ENCODE measurements at places on chromosomes 1 and 21.

DNA sequence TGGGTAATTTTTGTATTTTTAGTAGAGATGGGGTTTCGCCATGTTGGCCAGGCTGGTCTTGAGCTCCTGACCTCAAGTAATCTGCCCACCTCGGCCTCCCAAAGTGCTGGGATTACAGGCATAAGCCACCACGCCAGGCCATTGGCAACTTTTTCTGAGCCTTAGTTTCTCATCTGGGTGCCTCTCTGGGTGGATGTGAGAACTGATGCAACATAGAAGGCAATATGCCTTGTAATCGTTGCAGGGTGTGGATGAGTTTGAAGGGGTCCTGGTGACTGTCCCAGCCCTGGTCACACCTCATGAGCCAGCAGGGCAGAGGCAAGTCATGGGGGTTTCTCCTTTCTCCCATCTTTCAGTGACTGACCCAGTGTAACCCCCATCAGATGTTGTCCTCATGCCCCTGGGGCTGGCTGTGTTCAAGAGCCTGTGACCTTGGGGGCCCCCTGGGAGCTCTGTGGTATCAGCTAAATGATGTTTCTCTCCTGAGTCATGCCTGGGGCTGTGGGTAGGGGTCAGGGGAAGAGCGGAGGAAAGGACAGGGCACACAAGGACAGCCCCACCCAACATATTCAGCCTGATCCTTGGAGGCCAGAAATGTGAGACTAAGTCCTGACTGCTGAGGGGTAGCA lies 3.6 kb downstream of the COL9A2 start:
- no peak for DNase-seq

DNA sequence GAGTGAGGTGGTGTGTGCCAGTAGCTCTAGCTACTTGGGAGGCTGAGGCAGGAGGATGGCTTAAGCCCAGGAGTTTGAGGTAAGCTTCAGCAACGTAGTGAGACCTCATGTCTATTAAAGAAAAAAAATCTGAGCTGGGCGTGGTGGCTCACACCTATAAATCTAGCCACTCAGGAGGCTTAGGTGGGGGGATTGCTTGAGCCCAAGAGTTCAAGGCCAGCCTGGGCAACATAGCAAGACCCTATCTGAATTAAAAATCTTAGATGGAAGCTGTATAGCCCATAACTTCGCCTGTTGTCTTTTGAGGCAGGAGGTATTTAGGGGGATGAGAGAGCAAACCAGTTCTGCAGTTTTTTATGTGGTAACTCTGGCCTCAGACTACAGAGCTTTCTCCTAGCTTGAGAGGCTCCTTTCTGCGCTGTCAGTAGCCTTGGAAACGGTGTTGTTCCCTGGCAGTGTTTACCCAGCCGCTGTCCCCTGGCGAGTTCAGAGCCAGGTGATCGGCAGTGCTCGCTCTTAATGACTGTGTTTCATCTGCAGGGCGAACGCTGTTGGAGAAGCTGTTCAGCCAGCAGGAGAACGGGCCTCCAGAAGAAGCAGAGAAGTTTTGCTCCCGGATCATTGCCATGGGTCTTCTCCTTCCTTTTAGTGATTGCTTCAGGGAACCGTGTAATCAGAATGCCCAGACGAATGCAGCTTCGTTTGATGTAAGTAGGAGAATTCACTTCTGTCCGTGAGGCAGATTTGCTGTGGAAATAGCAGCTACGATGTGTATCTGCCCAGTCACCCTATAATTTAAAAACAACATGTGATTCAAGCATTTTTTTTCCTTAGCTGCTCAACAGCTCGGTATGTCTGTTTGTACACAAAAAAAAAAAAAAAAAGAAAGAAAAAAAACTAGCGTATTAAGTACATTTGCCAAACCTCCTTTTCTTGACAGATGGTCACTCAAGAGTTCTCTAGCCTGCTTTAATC lies 31.2 kb downstream of the FMN2 start:
- no peak for DNase-seq

GRCh38 chr1:245353411-245353810 lies 198.6 kb downstream of the KIF26B start:
- no peak for DNase-seq

DNA sequence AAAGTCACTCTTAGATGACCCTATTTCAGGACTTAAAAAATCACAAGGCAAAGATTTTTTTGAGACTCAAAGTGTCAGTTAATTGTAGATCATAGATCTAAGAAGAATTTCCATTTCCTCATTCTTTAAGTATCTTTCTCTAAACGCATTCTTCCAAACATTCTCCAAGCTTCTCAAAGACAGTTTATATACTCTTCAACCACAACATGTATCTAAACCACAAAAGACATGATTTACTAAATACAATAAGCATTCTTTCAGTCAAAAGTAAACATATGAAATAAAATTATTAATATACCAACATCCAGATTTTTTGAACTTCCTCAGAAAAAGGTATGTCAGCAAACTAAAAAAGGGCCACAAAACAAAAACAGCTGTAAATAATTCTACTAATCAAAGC lies 24.4 kb downstream of the RC3H1 start:
- no peak for DNase-seq

DNA sequence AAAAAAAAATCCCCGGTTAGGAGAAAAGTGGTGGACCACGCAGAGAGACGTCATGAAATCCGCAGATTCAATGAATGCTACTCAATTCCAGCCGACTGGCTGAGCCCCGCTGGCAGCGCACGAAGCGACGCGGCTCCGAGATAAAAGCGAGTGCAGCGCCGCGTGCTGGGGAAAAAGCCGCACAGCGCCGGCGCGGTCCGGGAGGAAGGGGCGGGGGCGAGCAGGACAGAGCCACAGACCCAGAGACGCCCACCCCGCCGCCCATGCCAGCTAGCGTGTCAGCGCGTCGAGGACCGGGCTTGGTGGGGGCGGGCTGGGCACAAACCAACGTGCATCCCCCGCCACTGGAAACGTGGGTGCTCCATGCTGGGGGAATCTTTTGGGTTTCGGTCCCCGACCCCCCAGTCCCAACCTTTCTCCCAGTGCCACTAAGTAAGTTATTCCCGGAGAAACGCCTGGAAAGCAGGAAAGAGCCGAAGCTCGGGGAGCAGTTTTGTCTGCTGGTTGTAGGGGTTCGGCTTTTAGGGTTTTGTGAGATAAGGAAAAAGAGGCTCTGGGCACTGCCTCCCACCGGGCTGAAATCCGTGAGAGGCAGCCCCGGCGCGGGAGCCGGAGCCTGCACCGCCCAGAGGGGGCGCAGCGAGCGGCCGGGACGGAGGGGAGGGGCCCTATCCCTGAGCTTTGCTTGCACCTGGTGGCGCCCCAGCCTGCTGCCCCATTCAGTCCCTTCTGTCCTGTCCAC lies at the start of gene KCNJ6:
Gene KCNJ6, minus strand, starts transcription at position 148 of the 742 bp plus-strand sequence. CDS start 75,775 bp downstream, outside the sequence.
- no peak for DNase-seq

DNA sequence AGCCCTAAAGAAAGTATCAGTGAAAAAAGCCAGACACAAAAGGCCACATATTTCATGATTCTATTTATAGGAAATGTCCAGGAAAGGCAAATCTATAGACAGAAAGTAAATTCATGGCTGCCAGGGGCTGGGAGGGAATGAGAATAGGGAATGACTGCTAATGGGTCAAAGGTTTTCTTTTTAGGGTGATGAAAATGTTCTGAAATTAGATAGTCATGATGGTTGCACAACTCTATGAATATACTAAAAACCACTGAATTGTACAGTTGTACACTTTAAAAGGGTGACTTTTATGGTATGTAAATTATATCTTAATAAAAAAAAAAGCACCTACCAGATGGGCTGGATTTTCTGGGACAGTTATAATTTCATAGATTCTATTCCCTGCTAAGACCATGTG lies 114.8 kb downstream of the CNIH3 start:
- no peak for DNase-seq

- DNase-seq: no peak
Measured at GRCh38 chr21:39611551-39612190, 1.1 kb upstream of the B3GALT5 start.

- DNase-seq: no peak
Measured at GRCh38 chr1:31712068-31712467, 8.3 kb upstream of the COL16A1 start.

DNA sequence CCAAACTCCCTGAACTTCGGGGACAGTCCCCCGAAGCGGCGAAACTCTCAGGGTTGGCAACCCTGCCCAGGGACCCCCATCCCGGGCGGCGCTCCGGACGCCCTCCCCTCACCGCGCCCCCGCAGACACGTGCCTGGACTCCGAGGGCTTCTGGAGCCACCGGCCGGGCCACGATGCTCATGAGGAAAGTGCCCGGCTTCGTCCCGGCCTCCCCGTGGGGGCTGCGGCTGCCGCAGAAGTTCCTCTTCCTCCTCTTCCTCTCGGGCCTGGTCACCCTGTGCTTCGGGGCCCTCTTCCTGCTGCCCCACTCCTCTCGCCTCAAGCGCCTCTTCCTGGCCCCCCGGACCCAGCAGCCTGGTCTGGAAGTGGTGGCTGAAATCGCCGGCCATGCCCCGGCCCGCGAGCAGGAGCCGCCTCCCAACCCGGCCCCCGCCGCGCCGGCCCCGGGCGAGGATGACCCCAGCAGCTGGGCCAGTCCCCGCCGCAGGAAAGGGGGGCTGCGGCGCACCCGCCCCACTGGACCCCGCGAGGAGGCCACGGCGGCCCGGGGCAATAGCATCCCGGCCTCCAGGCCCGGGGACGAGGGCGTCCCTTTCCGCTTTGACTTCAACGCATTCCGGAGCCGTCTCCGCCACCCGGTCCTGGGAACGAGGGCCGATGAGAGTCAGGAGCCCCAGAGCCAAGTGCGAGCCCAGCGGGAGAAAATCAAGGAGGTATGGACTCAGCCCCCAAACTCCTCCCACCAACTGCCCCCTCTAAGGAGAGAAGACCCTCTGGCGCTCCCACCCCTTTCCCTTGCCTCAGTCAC lies 1.2 kb downstream of the MAN1C1 start:
- DNase-seq: no peak

Measured in stimulated activated CD4-positive, alpha-beta T cell treated with anti-CD3 and anti-CD28 coated beads, Interleukin-2, amount 100 ng/mL, for 4 hours (primary cell).